Breast epithelium (tissue), 4 donors: ENCODE measurements at places on chromosomes 2 and 18. TPM values are rescaled to one million over a fixed set of nuclear protein-coding genes. Genes with fewer than 3 reads are reported as not detected.

COLEC12 gene
- total RNA-seq: 57.3 TPM

- no peak for DNase-seq
- H3K36me3 ChIP-seq: peaks cover 24% of the 10 kb centered on the region
- no peak overlapping the region for H3K27ac ChIP-seq
- H3K27me3 ChIP-seq: no peaks in the 10 kb centered on the region
- H3K4me3 ChIP-seq: no peak overlapping the region
These were observed 30.7 kb downstream of the XRCC5 start for GRCh38 chr2:216139884-216140283.

TRABD2A gene
- 5.6 TPM for total RNA-seq

FEV gene
- total RNA-seq: not detected

DNA sequence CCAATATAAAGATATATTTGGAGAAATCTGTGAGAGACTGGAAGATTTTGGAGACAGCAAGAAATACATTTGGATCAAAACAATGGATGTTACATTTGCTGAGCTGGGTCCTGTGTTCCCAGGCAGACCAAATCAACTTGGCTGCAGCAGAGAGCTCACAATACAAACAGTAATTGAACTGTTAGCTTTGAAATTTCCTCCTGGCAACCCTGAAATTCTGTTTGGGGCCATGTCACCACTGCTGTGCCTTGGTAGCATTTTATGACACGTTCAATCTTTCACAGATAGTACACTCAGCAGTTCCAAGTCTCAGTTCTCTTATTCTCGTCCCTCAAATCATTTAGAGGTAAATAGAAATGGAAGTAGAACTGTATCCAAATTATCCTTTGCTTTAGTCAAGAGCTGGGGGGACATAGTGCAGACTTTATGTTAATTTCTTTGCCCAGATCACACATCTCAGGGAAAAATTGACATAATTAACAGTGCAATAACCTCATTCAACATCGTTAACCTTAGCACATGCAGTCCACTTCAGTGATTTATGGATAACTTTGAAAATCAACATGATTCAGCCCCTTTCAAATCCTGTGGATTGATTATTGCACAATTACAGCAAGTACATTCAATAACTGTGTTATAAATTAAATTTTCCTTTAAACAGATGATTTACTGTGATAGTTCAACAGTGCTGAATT lies 277.4 kb upstream of the MC4R start:
- no peak overlapping the region for H3K27ac ChIP-seq
- DNase-seq: no peak
- no peaks in the 10 kb centered on the region for H3K4me1 ChIP-seq
- H3K27me3 ChIP-seq: no peaks in the 10 kb centered on the region

GRCh38 chr2:208033701-208034502 lies 8.6 kb upstream of the PLEKHM3 start:
- H3K36me3 ChIP-seq: no peaks in the 10 kb centered on the region
- DNase-seq: no peak
- no peak overlapping the region for H3K27ac ChIP-seq
- H3K4me1 ChIP-seq: no peaks in the 10 kb centered on the region
- H3K4me3 ChIP-seq: no peak overlapping the region
- H3K27me3 ChIP-seq: no peaks in the 10 kb centered on the region

- H3K36me3 ChIP-seq: no peaks in the 10 kb centered on the region
- H3K4me3 ChIP-seq: no peak overlapping the region
- no peak for DNase-seq
- no peaks in the 10 kb centered on the region for H3K27me3 ChIP-seq
These were observed 54.6 kb upstream of the NFU1 start for GRCh38 chr2:69491864-69492263.

- H3K36me3 ChIP-seq: no peaks in the 10 kb centered on the region
- H3K4me3 ChIP-seq: no peak overlapping the region
- no peaks in the 10 kb centered on the region for H3K27me3 ChIP-seq
- DNase-seq: no peak
These were observed 156.4 kb upstream of the SH3BP4 start for GRCh38 chr2:234795272-234795920.

- peaks cover 5% of the 10 kb centered on the region for H3K27me3 ChIP-seq
- H3K27ac ChIP-seq: peak overlapping the region; percentile 36
- peak overlapping the region; percentile 45 for H3K4me3 ChIP-seq
- peaks cover 5% of the 10 kb centered on the region for H3K4me1 ChIP-seq
These were observed 812 bp upstream of the KCNG3 start for GRCh38 chr2:42494355-42495233.

- DNase-seq: peak; percentile 31
- no peaks in the 10 kb centered on the region for H3K27me3 ChIP-seq
- H3K36me3 ChIP-seq: no peaks in the 10 kb centered on the region
These were observed 215.8 kb downstream of the NDUFA10 start for GRCh38 chr2:239809391-239809790.
